Prostate gland (tissue), 2 donors: ENCODE measurements at places on chromosomes 7 and 10.

DNA sequence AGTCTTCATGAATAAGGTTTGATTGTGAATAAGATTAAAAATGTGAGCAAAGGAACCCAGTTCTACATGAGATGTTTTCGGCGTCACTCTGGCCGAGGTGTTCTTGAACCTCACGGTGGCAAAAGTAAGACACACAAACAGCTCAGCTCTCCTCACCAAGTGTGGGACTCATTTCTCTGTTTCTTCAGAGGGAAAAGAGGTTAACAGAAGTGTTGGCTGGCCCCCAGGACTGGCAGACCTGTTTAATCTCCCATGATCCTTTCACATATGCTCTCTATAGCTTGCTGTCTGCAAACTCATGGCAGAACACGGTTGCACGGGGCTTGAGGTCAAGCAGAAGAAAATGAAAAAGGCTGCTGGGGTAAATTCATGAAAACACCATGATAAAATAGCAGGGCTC, 394.4 kb downstream of the CALN1 start:
- no peak for DNase-seq

DNA sequence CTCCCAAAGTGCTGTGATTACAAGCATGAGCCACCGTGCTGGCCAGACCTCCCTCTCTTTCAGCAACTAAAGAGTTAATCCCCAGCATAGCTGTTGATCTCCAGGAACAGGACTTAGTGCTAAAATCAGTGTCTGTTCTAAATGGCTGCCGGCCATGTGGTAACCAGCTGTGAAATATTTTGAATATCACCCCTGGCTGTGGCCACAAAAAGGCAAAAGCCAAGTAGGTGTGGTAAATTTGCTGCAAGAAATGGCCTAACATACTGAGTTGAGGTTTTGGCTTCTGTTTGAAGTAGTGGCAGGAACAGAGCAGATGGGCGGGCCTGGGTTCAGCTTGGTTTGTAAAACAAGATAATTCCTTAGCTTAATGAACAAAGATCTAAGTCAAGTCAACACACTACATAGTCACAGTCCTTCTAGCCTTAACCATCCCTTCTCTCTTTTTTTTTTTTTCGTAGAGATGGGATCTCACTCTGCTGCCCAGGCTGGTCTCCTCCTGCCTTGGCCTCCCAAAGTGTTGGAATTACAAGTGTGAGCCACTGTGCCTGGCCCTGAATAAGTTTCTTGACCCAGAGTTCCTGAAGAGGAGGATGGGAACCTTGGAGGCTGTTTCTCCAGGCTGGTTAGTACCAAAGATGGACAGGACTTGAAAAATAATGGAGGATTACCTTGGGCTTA, 22.7 kb upstream of the AGFG2 start:
- DNase-seq = no peak

DNA sequence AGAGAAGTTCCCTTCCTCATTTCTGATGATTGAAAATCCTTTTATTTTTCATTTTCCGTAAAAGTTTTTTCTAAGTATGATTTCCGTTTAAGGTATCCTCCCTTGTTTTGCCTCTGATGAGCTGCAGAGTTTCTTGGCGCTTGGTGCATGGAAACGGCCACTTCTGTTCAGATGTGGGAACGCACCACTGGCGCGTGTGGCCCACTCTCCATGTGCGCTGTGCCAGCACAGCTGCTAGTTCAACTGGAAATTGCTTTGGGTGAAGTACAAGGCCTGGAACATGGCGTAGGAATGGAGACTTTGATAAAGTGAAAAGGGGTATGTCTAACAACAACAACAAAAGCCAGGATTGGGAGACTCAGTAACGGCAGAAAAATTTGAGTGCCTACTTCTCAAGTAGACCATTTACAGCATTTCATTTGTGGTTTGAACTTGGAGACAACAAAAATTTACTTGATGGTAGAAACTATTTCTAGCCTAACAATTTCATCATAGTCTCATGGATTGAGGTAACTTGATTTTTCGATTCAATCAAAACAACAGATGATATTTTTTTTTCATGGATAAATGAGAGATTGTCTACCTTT, 364.2 kb downstream of the SUGCT start:
- DNase-seq = no peak

DNA sequence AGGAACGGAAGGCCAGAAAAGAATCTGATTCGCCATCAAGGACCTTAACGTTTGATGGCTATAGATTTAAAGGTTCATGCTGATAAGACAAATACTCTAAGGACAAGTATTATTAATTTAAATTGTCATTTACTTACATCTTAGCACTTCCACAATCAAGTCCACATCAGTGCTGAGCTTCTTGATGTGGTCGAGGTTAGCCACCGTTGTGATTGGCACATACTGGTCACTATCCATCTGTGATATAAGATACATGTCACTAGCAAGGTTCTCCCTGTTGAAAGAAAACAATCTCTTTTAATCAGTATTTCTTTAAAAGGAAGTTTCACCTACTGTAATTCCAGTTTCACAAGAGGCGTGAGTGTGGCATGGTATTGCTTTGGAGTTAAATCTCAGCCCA, 88.7 kb downstream of the LARP4B start:
- no peak for DNase-seq

DNA sequence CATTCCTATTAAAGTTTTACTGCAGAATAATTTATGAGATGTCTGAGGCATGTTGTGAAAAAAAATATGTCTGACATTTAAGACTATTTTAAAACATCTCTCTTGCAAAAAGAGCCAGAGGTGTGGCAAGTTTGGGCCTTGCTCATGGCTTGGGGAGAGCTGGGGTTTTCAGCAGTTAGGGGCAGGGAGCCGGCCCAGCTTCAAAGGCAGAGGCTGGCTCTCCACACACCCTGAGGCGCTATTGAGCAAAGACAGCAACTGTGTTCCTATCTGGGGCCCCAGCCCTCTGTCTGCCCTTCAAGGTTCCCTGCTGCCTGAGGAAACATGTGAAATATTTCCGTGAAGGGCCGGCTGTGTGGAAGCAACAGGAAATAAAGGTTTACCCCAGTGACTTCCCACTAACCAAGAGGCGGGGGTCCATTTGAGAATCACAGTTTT, 94.0 kb downstream of the SORBS1 start:
- DNase-seq = peak; percentile 69

GRCh38 chr7:51666266-51666665, 349.7 kb upstream of the COBL start:
- no peak for DNase-seq

GRCh38 chr7:17307000-17307399, 8.5 kb downstream of the AHR start:
- DNase-seq = peak; percentile 17

- DNase-seq = no peak
These were observed 113.2 kb upstream of the MYO3A start for GRCh38 chr10:25820874-25821273.
